Choroid plexus epithelial cell (primary cell): ENCODE measurements at places on chromosomes 4 and X.
A peak's percentile ranks its signal among the peaks of the same experiment; 100 is the strongest.

GRCh38 chrX:20412871-20413486 lies 146.3 kb upstream of the RPS6KA3 start:
- no peak for DNase-seq

GRCh38 chr4:165504184-165504583 lies 125.4 kb downstream of the CPE start:
- peak; percentile 23 for DNase-seq

DNA sequence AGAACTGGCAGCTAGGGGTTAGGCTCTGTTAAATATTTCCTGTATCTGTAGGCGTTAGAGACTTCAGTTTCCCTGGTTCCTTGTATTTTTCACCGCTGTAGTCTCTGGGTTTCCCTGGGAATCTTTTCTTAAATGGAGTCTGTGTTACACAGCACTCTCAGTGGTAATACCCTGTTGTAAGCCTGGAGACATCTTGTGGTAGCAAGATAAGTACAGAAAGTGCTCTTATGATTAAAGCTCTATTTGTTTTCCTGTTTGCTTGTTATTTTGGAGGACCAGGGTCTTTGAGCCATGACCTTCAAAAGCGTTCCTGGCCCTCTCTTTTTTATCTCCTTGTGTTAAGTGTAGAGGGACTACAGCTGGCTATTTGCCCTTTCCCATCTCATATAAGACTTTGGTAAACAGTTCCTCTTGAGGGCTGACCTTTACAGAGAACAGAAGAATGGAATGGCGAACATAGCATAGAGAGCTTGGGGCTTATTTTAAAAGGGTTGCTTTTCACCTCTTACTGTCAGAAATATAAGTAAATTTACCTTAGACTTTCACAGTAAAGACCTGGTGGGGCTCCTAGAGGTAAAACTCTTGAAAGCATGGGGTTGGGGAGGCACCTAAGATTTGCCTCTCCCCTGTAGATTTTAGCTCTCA lies 782.5 kb downstream of the FAT4 start:
- peak; percentile 4 for DNase-seq

GRCh38 chrX:153627675-153628111 lies 19.3 kb upstream of the DUSP9 start:
- no peak for DNase-seq

GRCh38 chrX:132063862-132064261 lies 40.8 kb downstream of the STK26 start:
- DNase-seq, result no peak

DNA sequence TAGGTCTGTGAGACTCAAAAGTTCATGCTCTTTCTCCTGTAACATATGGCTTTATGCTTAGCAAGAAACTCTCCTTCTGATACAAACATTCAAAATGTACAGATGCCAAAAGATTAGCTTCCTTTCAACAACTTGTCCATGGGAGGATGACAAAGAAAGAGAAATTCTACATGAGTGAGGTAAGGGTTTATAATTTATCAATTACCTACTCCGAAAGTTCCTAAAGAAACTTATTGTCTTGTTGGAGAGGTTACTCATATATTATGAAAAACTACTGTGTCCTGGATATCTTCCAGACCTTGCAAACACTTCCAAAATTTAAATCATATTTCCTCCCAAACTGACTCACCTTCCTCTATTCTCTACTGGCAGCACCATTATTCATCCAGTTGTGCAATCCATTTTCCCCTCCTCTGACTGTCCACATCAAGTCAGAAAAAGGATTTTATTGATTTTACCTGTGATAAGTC lies 65.1 kb downstream of the ENPEP start:
- DNase-seq, result peak; percentile 72

- DNase-seq, result no peak
These were observed 1175.6 kb downstream of the TECRL start for GRCh38 chr4:63233671-63234070.

DNA sequence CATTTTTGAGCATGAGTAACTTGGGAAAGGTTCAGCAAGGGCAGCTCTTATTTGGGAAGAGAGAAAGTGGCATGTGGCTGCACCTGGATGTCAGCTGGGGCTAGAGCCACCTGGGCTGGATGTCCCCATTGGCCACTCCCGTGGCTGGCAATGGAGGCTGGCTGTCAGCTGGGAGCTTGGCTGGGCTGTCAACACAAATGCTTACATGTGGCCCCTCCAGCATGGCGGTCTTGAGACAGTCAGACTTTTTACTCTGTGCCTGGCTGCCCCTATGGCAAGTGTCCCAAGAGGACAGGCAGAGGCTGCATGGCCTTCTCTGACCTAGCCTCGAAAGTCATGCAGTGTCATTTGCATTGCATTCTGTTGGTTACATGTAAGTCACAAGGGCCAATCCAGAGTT lies 99.6 kb downstream of the FAM53A start:
- no peak for DNase-seq
